Caki2 (cell line): ENCODE measurements at places on chromosomes 5 and 9. TPM values are rescaled to one million over a fixed set of nuclear protein-coding genes. Genes with fewer than 3 reads are reported as not detected.
A peak's percentile ranks its signal among the peaks of the same experiment; 100 is the strongest.

PCDHA1 gene
- total RNA-seq, result not detected in 2 replicates

TIFAB gene
- total RNA-seq, result not detected in 2 replicates

SLC46A2 gene
- total RNA-seq, result not detected in 2 replicates

DNAJC25 gene
- total RNA-seq, result 6.2 and 6.8 TPM in 2 replicates

PCDHB7 gene
- 0.90 and 1.2 TPM in 2 replicates for total RNA-seq

MPDZ gene
- 2.6 and 15.5 TPM in 2 replicates for total RNA-seq

CRHBP gene
- total RNA-seq, result not detected in 2 replicates

HMCN2 gene
- not detected in 2 replicates for total RNA-seq

PPIP5K2 gene
- total RNA-seq, result 19.4 and 19.7 TPM in 2 replicates

AFAP1L1 gene
- 1.3 and 3.6 TPM in 2 replicates for total RNA-seq

DNA sequence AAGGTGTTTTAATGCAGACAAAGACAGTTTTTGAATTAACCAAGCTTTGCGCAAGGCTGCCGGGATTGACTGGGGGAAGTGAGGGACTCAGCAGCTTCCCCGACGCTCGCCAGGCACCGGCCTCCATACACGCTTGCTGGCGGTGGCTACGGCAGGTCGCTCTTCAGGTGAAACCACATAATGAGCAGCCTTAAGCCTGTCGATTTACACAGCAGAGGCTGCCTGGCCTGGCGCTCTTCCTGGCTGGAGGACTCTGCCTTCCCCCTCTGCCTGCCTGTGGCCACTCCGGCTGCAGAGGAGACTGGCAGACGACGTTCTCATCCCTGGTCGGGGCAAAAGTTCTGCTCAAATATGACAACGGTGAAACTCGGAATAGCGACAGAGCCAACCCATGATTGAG, 9.0 kb upstream of the NOTCH1 start:
- no peak for DNase-seq

- DNase-seq, result no peak
These were observed 180.5 kb downstream of the RAB3C start for GRCh38 chr5:58763390-58763789.

- no peak for DNase-seq
These were observed 40.0 kb downstream of the MTREX start for GRCh38 chr5:55347786-55348185.

DNA sequence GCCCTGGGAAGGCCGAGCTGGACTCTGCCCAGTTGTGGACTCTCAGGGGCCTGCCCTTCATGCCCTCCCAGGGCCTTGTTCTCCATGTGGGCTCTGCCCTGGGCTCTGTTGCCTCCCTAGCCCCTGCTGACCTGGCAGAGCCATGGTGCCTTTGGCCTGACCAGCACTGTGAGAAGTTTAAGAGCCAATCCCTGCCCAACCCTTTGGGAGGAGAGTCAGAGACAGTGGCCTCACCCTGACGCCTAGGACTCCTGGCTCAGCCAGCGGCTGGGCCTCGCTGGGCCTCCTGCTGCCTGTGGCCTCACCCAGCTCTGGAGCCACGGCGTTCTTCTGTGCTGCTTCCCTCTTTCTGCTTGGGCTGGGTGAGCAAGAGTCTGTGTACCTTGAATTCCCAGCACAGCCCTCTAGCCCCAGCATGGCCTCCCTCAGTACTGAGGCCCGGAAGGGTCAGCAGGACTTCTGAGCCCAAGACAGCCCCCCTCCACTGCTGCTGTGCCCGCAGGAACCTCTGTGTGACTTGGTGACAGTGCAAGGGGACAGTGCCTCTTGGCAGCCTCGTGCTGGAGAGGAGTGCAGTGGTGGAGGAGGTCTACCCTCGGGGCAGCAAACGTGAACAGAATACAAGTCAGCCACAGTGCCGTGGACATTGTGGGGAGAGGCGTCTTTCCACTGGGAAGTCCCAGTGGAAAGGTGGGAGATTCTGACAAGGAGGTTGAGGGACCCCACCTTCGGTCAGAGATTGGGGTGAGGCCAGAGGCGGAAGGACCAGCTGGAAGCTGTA, 97.4 kb downstream of the CACNA1B start:
- no peak for DNase-seq

GRCh38 chr5:176776916-176777315, 33.4 kb upstream of the UNC5A start:
- no peak for DNase-seq

DNA sequence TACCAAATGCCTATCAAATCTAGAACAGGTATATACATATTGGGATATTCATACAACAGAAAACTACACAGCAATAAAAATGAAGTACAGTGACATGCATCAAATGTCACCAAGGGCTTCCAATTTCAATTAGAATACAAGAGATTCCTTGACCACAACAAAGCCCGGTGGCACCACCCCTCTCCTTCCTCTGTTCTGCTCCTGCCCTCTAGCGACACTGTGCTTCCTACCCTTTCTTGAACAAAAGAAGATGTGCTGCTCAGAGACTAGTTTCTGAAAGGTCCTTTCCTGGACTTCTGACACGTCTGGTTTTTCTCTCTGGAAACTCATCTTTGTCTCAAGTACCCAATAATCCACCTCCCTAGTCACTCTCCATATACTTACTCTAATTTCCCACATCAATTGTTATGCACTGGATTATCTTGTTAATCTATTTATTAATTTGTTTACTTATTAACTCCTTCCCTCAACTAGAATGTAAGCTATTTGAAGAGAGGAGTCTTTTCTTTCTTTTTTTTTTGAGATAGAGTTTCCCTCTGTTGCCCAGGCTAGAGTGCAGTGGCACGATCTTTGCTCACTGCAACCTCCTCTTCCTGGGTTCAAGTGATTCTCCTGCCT, 70.4 kb upstream of the CTSV start:
- DNase-seq, result peak; percentile 8

DNA sequence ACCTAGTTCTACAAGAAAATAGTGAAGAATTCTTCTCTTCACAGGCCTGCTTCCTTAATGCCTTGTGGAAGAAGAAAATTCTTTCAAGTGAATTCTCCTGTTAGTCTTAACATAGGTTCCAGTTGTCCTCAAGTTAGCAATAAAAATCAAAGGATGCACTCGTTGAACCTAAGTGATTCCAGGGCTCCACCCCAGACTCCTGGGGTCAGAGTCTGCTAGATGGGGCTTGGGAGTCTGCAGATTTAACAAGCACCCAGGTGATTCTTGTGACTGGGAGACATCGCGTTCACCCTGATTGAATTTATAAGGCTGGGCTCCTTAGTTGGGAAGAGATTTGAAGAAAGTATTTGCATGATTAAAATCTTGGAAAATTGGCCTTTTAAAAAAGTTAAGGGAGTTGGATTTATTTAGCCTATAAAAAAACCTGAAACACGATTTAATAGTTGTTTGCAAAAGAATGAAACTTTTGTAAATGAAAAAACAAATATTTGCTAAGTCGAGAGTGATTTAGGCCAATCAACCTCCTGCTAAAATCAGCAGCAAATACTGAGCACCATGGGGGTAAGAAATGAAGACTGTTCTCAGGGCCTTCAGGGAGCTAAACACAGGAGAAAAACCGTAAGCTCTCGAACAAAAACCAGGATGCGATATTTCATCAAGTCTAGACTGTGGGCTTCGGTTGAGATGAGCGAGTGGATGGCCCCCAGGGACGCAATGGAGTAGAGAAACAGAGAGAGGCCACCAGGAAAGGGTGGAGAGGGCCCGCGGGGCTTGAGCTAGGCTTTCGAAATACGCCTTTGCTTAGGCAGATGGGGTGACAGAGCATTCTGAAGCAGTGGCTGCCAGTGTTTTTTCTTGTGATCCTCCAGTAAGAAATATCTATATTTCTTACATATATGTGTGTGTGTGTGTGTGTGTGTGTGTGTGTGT, 86.9 kb upstream of the TTC23L start:
- DNase-seq, result no peak

DNA sequence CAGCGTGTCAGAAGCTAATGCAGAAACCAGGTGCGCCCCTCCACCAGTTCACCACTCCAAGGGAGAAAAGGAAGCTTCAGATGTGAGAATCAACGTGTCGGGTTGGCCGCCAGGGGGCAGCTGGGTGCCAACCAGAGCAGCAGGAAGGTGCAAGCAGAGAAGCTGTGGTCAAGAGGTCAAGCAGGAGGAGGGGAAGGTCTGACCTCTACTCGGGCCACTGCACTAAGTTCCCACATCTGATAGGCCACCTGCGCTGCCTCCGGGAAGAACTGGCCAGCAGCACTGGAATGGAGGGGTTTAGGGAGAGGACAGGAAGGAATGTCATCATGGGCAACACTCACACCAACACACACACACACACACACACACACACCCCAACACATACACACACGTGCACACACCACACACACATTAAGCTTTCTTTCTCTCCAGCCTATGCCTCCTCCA, 31.4 kb downstream of the ANXA6 start:
- peak; percentile 59 for DNase-seq

GRCh38 chr5:149956685-149957084, 3.9 kb upstream of the SLC26A2 start:
- no peak for DNase-seq

DNA sequence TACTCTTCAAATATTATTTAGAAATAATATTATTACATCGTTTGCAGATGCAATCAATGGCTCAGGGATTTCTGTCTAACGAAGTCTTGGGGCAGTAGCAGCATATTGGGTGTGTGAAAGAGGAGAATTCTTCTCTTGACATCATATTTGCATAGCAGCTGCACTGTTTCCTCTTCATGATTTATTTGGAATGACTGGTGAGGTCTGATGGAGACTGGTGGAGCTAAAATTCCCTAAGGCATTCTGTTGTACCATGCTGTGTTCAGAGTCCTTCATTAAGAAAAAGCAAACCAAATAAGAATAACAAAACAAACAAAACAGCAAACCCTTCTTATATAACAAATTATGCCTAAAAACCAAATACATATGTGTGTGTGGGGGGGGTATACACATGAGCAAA, 177.6 kb downstream of the DIRAS2 start:
- DNase-seq, result no peak

DNA sequence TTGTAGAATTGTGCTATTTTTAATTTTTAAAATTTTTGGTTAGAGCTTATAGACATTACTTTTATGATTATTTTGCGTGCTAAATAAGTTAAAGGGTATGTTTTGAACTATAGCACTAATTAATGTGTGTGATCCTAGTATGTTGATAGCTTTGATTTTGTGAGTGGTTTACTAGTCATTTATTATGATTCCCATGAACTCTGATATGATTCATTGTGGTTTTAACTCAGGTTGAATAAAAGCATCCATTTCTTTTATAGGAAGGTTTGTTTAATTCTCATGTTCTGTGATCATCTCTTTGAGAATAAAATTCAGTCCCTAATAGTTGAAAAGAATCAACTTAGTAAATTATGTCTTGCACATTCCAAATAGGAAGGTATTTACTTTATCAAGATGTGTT, 22.5 kb downstream of the C5orf22 start:
- DNase-seq, result no peak

DNA sequence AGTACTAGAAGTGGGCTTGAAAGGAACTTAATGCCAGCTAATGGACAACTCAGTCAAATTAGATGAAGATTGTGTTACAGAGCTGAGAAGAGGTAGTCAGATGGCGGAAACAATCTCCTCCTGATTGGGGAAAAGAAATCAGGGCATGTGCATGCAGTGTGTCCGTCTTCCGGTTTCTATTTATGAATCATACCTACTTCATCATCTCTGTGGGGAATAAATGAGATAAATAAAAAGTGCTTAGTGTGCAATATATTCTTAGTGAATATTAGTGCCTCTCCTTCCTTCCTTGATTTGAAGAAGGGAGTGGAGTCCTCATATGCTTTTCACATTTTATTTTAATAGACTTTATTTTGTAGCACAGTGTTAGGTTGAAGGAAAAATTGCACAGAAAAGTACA, 108.7 kb upstream of the NFIL3 start:
- DNase-seq, result no peak

- no peak for DNase-seq
These were observed 13.9 kb downstream of the DYNC2I2 start for GRCh38 chr9:128642675-128643245.

DNA sequence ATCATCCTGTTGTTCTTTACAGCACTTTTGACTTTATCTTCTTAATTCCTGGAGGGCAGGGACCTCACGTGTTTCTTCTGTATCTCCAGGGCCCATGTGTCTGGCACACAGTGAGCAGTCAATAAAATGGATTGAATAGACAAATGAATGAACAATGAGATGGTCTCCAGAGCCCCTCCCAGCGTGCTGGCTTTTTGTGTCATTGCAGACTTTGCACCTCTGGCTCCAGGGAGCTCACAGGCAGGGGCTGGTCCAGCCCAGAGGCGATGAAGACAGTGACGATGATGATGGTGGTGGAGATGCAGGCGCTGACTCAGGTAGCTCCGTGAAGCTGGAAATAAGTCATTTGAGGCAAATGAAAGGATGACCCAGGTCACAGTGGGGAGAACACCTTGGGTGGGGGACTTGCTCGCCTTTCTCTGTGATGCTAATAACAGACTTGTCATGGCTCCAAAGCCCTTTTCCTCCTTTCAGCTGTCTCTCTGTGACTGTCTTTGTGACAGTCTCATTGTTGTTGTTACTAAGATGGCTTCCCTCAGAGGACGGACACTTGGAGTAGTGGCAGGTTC, 30.4 kb upstream of the FABP6 start:
- no peak for DNase-seq

- no peak for DNase-seq
These were observed 7.7 kb upstream of the SHISAL2B start for GRCh38 chr5:64682608-64683007.

DNA sequence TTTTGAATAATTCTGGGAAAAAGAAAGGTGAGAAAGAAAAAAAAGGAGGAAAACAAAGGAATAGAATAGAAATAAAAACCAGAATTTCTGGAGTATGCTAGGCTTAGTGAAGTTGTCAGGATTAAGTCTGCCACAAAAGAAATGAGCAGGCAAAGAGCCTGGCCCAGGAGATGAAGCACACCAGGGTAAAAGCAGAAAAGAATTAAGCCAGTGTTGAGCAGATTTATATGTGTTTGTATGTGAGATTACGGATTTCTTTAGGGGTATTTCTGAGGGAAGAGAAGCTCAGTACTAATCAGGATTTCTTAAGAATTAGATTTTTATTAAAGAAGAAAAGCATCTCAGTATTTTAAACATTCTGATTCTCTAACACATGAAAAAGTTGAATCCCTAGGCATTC, 74.5 kb downstream of the MRPS27 start:
- DNase-seq, result no peak

GRCh38 chr5:140041492-140042392, 1.4 kb downstream of the NRG2 start:
- peak; percentile 70 for DNase-seq

DNA sequence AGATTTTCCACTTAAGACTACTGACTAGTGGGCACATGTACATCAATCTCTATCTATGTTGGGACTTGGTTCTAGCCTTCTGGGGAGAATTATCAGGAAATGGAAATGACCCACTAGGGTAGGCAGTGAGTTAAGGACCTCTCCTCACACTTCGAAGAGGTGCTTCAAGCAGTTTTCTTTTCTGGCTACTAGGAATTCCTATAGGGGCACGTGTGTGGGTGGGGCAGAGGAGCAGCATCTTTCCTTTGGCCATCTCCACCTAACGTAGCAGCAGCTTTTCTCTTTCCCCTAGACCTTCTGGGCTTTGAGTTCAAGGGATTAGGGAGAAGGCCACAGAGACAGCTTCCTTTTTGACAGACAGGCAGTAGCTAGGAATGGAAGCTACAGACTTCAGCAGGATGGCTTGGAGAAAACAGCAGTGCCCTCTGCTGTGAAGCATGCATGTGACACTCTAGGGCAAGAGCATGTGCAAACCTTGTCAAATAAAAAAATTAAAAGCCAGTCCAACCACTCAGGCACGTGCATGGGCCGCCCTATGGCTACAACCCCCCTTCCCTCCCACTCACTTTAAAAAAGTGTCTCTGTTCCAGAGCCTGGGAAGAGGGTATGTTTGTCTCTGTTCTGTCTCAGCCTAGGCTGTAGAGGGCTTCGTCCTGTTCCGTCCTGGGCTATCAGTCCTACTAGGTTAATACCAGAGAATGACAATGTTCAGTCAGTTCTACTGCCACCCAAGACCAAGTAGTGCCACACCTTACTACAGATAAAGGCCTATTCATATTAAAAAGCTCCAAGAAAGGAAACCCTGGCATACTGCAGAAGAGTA, 8.7 kb upstream of the GFRA3 start:
- peak; percentile 15 for DNase-seq
